Activated CD8-positive, alpha-beta memory T cell treated with anti-CD3 and anti-CD28 coated beads, Interleukin-2, amount 10 ng/mL, durations not matched to agents 7 days and 5 days (primary cell): ENCODE measurements at places on chromosomes 5 and 9. TPM values are rescaled to one million over a fixed set of nuclear protein-coding genes. Genes with fewer than 3 reads are reported as not detected.

- no peak for DNase-seq
Observed at GRCh38 chr5:57676222-57677098, 193.8 kb upstream of the ACTBL2 start.

- DNase-seq, result no peak
Observed at GRCh38 chr9:88808019-88808656, 183.1 kb upstream of the S1PR3 start.

Gene ADAMTS12
- total RNA-seq, result not detected

Gene OSMR
- total RNA-seq, result not detected

Gene PDGFRB
- total RNA-seq, result 68.9 TPM

Gene TLX3
- not detected for total RNA-seq
